ENCODE measurements at places on chromosomes 13 and 19.

DNA sequence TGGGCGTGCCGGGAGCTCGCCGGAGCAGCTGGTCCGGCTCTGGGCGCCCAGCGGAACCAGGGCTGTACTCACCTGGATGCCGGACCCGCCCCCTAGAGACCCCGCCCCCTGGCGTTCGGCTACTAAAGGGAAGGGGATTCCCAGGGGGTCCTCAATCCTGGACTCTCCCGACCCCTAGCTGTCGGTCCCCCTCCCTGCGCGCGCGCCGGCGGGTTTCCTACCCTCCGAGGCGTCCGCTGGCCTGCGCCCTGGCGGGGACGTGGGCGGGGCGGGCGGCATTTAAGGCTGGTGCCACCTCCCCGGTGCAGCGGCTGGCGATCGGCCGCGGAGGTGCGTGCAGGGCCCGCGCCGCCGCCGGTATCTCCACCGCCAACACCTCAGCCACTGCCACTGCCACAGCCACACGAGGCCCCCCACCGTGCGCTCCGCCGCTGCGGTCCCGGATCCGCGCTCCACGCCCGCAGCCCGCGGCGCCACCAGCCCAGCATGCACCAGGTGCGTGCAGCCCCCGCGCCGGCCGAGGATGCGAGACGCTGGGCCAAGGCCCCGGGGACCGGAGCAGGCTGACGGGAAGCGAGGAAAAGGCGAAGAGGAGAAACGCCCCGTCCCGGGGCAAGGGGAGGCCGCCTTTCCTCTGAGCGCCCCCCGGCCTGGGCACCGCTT is at the start of gene ATP12A:
ATP12A (plus strand) TSS at position 151 of the 663 bp plus-strand sequence; CDS start at position 487, 336 bp downstream.
- DNase-seq, result no peak

DNA sequence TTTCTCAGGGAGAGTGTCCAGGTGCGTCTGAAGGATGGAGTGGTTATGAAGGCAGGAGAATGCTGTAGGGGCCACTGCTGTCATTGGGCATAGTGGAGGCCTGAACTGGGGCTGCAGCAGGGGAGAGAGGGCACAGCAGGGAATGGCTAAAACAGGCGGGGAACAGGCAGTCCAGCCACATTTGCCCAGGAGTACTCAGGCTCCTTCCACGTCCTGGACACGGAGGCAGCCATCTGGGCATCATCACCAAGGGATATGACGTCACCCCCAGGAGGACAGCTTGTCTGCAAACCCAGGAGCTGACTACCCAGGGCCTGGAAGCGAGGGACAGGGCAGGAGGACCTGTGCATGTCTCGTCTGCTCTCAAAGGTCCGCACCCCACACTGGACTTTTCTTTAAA is 22.2 kb downstream of the VSTM2B start:
- DNase-seq, result no peak

- DNase-seq, result no peak
These were observed 418.9 kb downstream of the KLF12 start for GRCh38 chr13:73715114-73715910.

- no peak for DNase-seq
These were observed 621.2 kb upstream of the SPRY2 start for GRCh38 chr13:80962173-80962572.

GRCh38 chr19:47176071-47176626 is 45.5 kb downstream of the SAE1 start:
- no peak for DNase-seq

GRCh38 chr19:32544917-32545316 is 36.1 kb upstream of the PDCD5 start:
- DNase-seq, result no peak

GRCh38 chr13:90796474-90796873 is 551.0 kb upstream of the MIR17HG start:
- DNase-seq, result no peak

DNA sequence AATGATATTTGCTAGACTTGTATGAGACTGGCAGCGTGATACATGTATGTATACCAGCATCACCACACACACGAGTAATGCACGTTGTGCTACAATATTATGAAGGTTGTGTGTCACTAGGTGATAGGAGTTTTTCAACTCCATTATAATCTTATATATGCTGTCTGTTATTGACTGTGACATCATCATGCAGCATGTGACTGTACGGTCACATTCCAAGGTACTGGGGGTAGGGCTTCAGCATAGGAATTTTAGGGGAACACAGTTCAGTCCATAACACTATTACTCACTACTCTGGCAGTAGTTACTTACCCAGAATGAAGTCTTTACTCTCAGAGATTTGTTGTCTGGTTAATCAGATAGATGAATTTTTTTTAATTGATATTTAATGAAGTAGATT is 91.1 kb downstream of the CDK8 start:
- no peak for DNase-seq

DNA sequence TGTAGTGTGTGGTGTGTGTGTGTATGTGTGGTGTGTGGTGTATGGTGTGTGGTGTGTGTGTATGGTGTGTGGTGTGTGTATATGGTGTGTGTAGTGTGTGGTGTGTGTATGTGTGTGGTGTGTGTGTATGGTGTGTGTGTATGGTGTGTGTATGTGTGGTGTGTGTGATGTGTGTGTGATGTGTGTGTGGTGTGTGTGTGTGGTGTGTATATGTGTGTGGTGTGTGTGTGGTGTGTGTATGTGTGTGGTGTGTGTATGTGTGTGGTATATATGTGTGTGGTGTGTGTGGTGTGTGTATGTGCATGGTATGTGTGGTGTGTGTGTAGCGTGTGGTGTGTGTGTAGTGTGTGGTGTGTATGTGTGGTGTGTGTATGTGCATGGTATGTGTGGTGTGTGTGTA is 1.7 kb downstream of the ATP12A start:
- DNase-seq, result no peak

GRCh38 chr13:101415358-101416174 is 742 bp downstream of the NALCN start:
- DNase-seq, result no peak

GRCh38 chr13:40916207-40916998 is 102.7 kb downstream of the ELF1 start:
- DNase-seq, result no peak

GRCh38 chr19:39224910-39225309 is 19.9 kb downstream of the IFNL3 start:
- DNase-seq, result no peak

DNA sequence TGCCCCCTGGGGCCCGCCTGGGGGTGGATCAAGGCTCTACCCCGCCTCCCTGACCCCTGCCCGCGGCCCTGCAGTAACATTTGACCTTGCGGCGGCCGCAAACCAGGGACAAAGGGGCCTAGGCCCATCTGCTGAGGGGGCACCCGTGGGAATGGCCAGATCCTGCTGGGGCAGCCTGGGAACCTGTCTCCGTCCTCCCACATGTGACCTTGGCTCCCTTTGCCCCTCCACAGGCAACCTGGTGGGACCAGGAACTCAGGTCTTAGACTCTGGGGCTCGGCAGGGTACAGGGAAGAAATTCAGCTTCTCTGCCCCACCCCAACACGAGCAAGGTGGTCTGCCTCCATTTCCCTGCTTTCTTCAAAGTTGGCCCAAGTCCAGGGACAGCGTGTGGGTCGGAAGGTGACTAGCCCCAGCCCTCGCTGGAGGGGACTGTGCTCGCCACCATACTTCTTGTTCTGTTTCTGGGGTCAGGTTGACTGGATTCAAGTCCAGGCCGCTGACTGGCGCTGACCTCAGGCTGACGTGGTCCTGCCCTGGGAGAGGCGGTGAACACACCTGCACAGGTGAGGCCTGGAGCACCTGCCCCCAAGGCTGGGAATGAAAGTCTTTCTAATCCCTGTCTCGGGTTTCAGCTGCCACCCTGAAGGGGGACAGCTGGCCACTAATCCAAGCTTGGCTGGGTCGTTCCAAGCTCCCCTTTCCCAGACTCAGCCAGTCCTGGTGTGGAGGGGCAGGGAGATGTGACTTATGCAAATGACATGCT is 2.5 kb upstream of the NR2F6 start:
- DNase-seq, result no peak

- DNase-seq, result peak; percentile 9
These were observed 220.8 kb downstream of the COG6 start for GRCh38 chr13:39876258-39876657.

DNA sequence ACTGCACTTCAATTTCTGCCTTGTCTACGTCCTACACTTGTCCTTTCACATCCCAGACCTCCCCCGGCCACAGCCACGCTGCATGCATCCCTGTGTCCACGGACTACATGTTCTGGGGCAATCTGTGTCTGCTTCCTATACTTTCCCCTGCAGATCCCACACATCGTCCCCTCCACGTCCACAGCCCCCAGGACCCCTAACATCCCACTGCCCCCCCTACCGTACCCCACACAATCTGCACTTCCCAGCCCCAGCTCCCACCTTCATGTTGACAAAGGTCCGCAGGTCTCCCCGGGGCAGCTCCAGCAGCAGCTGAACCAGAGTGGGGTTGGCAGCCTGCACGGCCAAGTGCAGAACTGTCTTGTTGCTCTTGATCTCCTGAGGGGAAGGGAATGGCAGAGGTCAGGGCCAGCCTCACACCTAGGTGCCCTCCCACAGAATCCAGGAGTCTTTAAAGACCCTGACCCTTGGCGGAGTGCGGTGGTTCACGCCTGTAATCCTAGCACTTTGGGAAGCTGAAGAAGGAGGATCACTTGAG is 10.2 kb downstream of the NFKBID start:
- no peak for DNase-seq

GRCh38 chr19:58568453-58569130 is 4.5 kb downstream of the MZF1 start:
- no peak for DNase-seq

DNA sequence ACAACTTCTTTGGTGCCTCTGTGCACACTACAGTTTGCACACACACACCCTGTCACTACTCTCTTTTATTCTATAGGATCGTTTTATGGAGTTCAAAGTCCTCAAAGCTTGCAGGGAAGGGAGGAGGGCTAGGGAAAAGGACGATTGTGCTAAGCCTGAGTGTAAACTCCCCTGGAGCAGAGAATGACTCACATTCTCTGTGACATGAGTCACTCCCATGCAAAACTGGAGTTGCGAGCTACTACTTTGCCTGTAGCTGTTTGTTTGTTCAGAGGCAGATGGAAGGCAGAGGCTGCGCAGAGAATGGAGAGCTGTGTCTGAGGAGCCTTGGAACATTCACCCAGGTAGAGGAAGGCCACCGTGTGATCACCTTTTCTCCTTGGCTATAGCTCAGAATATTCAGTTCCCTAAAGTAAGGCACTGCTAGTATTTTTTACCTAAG is 80.5 kb upstream of the MBNL2 start:
- peak; percentile 87 for DNase-seq

GRCh38 chr13:37127691-37128241 is 22.3 kb upstream of the CSNK1A1L start:
- DNase-seq, result no peak

DNA sequence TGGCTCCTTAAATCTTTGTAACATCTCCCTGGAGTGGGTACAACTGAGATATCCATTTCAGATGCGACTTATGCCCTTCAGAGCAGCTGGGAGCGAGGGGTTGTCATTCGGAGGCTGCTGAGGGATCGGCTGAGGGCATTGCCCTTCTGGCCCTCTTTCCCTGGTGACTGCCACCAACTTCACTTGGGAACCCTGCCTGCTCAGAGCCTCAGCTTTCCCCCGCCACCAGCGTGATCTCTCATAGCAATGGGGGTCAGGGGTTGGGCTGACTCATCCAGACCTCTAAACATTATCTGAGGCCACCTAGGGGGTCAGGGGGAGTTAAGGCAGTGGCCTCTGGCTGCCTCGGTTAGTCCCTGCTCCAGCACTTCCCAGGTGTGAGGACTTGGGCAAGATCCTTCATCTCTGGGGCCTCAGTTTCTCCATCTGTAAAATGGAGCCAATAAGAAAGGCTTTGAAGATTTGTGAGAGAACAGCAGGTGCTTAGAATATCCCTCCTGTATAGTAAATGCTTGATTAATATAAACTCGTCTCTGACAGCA is 1.1 kb downstream of the PRX start:
- DNase-seq, result no peak

- DNase-seq, result no peak
These were observed 45.7 kb downstream of the IRS2 start for GRCh38 chr13:109740721-109741120.

GRCh38 chr13:46114613-46115012 is 9.8 kb upstream of the CPB2 start:
- DNase-seq, result no peak

GRCh38 chr13:45711951-45712350 is 9.8 kb downstream of the CBY2 start:
- DNase-seq, result no peak

DNA sequence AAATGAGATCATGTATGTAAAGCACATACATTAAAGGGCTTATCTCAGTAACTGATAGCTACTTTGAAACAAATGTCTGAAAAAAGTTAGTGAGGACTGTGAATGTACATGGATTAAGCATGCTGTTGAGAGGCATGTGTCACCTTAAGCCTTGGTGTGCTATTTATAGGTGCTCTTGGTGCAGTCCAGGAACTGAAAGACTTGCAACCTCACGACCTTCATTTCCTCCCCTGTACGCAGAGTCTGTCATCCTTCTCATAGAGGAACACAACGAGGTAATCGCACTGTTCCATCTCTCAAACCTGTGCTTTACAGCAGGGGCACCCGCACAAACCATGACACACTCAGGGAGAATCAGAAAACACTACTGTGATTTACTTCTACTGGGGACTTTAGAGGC is 65.6 kb downstream of the UFM1 start:
- DNase-seq, result no peak

DNA sequence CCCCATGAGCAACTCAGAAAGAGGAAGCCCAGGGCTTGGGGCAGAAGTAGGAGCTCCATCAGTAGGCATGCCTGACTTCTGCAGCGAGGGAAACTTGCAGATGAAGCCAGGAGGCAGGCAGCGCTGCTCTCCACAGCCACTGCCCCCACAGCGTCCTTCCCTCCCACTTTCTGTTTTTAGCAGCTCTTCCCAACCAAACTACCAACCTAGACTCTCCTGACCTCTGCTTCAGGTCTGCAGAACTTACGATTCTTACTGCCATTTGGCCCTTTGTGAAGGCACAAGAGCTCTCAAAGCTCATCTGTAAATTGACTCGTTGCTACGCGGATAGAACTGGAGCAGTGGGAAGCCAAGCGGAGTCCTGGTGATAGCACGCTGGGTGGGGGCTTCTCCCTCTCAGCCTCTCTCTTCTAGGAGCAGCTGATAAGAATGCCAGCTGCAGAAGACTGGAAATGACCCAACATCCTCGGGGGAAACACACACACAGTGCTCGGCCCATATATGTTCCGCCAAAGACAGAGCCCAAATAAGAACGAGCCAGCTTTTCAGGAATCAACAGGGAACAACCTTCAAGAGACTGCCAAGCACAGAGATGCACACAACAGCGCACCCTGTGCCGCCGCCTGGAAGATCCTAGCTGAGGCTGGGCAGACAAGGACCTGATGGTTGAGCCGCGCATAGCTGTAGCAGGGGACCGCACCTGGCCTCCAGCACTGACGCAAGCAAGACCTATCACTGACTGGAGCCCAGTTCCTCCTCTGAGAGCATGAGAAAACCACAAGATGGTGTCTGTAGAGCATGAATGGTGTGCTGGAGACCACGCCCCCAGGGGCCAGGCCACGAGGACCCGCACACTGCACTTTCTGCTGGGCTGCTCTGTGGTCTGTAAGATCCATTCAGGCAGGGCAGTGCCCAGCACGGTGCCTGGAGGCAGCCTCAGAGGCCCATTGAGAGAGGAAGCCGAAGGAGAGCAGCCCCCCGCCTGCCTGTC is 15.9 kb upstream of the SLC35E1 start:
- DNase-seq, result no peak

GRCh38 chr19:10259162-10259905 is 7.3 kb downstream of the MRPL4 start:
- DNase-seq, result peak; percentile 83

GRCh38 chr19:19324059-19324770 is 3.6 kb downstream of the MAU2 start:
- no peak for DNase-seq

GRCh38 chr19:54100561-54100960 is at the start of gene OSCAR:
TSS of gene OSCAR (minus strand) at chr19:54100803. CDS start at chr19:54100792, 11 bp downstream.
- DNase-seq, result no peak

Data from ACHN (cell line).